ENCODE measurements at places on chromosomes 7 and 10.

GRCh38 chr7:128112781-128113221, 81.6 kb upstream of the LRRC4 start:
- DNase-seq: no peak

- DNase-seq: peak; percentile 92
Measured at GRCh38 chr10:96089670-96090462, 40.2 kb upstream of the ZNF518A start.

- no peak for DNase-seq
Measured at GRCh38 chr10:117936141-117936540, 110.6 kb downstream of the RAB11FIP2 start.

GRCh38 chr7:54888067-54888733, 129.2 kb upstream of the SEC61G start:
- no peak for DNase-seq

- DNase-seq: no peak
Measured at GRCh38 chr7:66206934-66207240, 1.8 kb downstream of the TPST1 start.

DNA sequence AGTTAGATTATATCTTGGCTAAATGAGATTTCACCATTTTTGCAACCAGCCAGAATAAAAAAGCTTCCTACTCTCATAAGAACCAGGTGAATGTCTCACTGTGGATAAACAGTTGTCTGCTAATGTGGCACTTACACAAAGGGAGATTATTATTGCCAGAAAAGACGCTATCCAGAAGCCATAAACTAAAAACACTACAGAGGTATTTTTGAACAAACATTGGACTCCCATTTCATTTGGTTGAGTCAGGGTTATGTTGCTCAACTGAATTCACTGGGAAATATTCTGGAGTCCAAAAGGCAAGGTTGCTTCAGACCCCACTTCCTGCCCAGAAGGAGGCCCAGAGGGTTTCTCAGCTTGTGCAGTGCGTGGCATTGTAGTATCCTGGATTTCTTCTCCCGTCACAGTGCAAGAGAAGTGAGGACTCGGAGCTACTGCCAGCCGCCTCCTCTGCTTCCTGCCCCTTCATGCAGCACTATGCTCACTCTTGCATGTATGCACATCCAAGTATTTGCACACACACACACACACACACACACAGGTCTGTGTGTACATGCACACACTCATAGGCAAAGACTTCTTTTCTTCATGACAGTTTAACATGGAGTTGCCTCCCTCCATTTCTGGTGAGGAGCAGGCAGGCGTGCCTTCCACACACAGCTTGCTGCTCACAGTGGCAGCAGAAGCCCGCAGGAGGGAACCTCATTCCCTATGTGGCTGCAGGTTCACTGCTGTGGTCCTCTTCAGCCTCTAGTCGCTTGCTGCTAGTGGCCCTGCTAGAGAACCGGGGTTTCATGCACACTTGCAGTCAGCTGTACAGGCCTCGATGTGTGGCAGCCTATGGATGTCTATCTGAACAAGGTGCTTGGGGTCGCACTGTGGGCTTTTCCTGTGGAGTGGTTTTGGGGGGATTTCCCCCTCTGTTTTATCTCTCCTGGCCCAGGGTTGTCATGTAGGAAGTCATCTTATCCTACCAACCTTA, 10.1 kb downstream of the DENND10 start:
- DNase-seq: no peak

GRCh38 chr7:10507032-10507431, 466.6 kb upstream of the PHF14 start:
- no peak for DNase-seq

DNA sequence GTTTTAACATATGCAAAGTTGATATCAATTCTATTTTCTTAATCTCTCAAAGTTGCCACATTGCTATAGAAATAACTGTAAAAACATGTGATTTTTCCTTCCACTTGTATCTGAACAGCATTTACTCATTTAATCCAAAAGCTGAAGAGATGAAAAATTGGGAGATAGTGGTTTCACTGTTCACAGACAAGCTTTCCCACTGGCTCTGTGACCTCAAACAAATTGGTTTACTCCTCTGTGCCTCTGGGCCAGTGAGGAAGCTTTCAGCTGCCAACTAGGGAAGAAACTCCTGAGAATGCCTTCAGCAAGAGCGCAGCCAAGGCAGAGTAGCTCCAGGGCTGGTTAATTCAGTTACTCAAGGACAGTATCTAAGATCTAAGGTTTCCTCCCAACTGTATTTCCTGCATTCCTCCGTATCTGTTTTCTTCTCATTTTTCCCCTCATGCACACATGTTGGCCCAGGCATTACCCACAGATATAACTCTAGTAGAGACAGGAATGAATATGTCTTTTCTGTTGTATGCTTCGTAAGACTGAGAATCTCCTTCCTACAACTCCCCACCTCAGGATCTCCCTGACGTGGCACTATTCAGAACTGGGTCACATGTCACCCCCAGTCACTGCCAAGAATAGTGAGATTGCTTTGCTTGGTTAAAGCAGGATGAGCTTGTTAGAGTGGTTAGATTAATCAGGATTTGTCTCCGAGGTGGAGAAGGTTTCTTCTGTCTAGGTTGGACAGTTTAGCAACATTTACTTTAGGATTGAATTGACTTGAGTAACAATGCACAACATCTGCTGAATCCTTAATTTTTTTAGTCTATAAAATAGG, 315.7 kb downstream of the NRG3 start:
- no peak for DNase-seq

DNA sequence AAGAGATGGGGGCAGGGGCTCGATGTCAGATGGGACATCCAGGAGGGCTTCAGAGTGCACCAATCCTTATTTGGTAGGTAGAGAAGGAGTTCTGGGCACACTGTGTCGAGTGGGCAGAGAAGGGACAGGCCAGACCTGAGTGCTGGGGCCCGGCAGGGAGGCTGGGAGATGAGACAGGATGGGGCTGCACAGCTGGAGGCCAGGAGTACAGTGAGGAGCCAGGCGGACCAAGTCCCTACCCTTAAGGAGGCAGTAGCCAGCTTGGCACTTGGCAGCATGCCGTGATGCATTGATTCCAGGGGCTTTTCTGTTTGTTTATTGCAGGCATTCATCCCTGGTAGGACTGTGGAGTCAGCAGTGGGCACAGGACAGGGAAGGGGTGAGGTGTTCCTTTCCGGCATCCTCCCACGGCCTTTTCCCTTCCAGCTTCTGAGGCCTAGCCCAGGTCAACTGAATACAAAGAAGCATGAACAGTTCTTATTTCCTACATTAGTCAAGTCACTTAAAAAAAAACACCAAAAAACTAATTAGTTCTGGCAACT, 168.8 kb upstream of the CDCA7L start:
- DNase-seq: no peak

GRCh38 chr10:69237528-69238159, 17.5 kb downstream of the HKDC1 start:
- DNase-seq: peak; percentile 95

- DNase-seq: no peak
Measured at GRCh38 chr10:132096223-132096622, 30.5 kb downstream of the JAKMIP3 start.

DNA sequence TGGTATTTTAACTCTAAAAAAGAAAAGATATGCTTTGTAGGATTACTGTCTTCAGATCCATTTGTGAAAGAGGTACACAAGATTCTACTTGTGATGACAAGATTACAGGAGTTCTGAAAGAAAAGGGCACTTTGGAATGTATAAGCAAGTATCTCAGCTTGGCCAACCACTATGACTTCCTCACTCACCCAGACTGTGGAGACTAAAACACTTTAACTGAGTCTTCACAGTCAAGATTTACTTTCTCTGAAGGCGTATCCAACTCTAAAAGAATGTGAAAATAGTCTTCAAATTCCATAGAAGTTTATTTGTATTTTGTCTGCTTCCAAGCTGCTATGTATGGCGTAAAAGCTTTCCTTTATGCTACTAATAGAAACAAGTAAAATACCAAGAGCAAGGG, 76.1 kb upstream of the SRRM3 start:
- DNase-seq: no peak

DNA sequence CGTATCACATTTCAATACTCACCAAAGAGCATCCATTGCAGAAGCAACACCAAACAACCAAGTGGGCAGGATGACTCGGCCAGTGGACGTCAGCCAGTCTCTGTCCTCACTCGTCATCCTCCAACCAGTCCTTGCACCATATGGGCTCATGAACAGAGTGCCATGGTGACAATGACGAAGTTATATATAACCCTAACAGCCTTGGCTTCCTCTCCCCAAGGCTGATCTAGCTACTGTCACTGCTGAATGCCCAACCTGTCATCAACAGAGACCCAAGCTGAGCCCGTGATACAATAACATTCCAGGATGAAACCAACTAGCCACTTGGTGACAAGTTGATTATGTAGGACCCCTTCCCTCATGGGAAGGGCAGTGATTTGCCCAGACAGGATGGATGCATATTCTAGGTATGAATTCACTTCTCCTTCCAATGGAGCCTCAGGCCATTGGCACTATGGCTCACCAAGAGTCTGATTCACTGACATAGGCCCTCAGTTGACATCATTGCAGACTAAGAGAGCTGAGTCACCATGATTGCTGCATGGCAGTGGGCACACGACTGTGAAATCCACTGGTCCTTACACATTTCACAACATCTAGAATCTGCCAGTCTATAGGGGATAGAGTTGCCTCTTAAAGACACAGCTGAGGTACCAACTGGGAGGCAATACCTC, 26.3 kb upstream of the PPIF start:
- peak; percentile 45 for DNase-seq

DNA sequence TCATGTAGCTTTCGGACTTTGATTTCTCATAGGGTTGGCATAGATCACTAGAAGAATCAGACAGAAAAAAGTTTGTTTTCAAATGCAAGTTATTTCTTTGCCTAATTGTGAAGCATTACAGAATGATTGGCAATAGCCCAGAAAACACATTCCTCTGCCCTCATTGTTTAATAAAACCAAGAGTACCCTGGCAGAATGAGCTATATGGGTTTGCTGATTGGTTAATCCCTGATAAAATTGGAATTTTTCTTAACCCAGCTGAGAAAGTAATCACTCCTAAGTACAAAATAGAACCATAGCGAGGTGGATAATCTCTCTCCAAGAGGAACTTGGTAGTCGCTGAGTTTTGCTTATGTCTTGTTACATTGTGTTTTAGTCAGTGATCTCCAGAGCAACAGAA, 30.9 kb upstream of the CREB5 start:
- no peak for DNase-seq

All from activated CD4-positive, alpha-beta T cell treated with anti-CD3 and anti-CD28 coated beads, Interleukin-2, amount 50 U/mL, for 48 hours (primary cell).